Fibroblast of pulmonary artery (primary cell): ENCODE measurements at places on chromosomes 16 and 17.

GRCh38 chr17:18315562-18315922 lies 449 bp downstream of the SMCR8 start:
- peak; percentile 11 for DNase-seq

DNA sequence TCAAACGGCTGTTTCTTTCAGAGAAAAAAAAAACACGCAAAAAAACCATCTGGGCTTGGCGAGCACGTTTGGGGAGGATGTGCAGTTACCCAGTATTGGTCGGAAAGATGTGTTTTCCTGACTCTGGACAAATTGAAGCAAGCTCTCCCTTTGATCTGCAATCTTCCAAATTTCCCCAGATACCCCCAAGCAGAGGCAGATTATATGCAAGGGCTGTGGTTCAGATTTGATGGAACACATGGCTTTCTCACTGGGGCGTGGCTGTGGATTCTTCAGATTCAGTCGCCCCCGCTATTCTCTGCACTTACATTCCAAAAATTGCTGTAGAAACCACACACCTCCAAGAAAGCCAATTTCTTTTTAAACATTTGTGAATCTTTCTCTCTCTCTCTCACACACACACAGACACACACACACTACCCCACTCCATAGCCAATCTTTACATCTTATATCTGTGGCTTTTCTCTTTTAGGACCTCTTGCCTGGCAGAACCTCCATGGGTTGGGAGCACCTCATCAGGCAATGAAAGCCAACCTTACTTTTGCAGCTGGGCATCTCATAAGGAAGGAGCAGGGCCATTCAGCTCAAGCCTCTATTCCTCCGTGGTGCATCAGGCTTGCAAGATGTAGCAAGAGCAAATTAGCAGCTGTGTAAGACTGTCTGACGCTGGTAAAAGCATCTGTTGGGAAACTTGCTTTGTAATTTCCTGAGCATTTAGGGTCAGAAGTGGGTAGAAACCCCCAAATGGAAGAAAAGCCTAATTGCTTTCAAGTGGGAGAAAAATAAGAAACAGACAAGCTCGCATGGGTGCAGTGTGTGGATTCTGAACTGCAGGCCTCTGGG lies 103.9 kb upstream of the FAM20A start:
- DNase-seq, result no peak

GRCh38 chr16:25210758-25211157 lies 6.0 kb upstream of the AQP8 start:
- DNase-seq, result peak; percentile 56

- DNase-seq, result peak; percentile 66
These were observed 33.0 kb upstream of the SEC14L1 start for GRCh38 chr17:77107506-77108433.

- DNase-seq, result peak; percentile 56
These were observed 12.8 kb downstream of the LRRC36 start for GRCh38 chr16:67339453-67339852.

DNA sequence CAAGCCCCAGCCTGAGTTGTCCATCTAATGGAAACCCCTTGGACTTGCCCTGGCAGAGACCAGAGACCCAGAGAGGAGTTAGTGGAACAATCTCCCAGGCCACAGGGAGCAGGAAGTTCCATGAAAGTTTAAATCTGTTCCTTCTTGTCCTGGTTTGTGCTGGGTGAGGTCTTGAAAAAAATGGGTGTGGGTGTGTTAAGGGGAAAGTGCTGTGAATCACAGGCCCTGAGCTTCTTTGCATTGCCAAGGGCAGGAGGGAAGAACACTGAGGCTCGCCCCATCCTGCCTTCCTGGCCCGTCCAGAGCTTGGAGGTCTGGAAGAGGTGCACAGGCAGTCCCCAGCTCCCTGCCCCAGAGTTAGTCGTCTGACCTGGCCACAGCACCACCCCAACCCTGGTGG lies 2.3 kb downstream of the ADORA2B start:
- peak; percentile 45 for DNase-seq

- DNase-seq, result peak; percentile 65
These were observed 17.2 kb downstream of the TMEM114 start for GRCh38 chr16:8572919-8573724.

GRCh38 chr17:18314059-18314730 lies 599 bp downstream of the TOP3A start:
- DNase-seq, result peak; percentile 16

DNA sequence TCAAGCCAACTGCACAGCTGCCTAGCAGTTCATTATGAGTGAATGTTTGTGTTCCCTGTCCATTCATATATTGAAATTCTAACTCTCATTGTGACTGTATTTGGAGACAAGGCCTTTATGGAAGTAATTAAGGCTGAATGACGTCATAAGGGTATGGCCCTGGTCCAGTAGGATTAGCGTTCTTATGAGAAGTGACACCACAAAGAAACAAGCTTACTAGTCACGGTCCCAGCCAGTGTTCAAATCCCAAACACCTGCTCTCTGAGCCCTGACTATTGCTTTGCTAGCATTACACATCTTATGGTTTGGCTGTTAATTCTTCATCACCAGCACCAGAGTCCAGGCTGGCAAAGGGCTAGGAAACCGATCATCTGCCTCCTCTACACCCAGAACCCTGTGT lies 2.2 kb downstream of the ZNF668 start:
- peak; percentile 52 for DNase-seq

- no peak for DNase-seq
These were observed 15.6 kb upstream of the SLC38A8 start for GRCh38 chr16:84058211-84058610.

- DNase-seq, result no peak
These were observed 2.0 kb downstream of the SLC16A11 start for GRCh38 chr17:7041607-7042500.

DNA sequence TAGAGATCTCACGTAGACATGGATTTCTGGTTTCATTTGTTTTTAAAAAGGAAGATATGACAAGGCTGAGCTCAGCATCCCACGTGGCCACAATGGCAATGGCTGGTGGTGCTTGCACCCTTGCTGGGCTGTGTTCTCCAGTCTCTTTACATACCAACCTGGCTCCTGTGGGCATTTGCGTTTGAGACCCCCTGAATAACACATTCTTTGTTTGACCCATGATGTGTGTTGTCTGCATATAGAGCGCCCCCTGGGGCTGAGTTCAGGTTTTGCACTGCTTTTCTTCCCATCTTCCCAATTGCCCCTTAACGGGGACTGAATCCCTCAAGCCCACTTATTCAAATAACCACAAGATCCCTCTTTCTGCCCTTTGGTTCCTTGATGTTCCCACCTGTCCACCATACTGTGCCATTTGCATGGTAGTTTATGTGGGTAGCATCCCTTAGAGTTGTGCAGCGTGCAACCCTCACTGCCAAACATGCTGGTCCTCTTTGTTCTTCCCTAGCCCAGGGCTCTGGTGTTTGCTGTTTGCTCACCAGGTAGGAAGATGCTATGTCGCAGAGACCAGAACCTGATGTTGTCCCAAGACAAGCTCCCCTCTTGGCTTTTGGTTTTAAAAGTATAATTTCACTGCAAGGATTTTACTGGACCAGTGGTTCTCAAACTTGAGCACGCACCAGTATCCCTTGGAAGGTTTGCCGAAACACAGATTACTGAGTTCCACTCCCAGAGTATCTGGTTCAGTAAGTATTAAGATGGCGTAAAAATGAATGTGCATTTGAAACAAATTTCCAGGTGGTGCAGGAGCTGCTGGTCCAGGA lies 38.5 kb upstream of the NKD1 start:
- DNase-seq, result peak; percentile 21

DNA sequence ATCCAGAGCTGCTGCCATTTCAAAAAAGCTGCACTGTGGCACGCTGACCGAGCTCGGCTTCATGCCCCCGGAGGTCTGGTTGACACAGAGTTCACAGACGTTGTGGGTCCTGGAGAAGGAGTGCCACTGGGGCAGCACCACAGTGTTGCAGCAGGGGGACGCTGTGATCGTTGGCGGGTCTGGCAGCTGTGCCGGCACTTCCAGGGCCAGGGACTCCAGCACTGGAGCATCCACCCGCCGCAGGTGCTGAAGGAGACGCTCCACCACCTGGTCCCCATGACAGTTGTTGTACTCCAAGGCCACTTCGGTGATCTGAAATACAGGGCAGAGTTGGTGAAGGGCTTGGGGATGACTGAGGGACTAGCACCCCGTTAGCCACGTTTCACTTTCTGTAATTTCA lies 23.5 kb downstream of the SNN start:
- DNase-seq, result no peak

DNA sequence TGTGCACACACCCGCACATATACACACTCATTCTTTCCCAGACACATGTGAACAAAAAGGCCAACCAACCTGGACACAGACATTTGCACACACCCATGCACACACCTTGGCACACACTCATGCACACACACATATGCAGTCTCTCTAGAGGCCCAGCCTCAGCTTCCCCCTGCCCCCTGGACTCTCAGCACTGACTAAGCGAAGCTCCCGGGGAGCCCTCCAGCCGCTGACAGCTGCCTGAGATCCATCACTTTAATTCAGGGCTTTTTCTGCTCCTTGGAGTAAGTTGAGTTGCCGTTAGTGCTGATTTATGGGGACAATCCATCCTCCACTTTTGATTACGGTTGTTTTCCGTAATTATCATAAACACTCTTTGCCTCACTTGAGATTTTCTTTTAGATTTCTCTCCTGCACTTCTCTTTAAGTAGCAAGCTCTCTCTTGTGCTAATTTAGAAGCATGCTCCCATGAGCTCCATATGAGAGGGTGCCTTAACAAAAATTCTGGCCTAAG lies 158.6 kb upstream of the CDC42EP4 start:
- no peak for DNase-seq

DNA sequence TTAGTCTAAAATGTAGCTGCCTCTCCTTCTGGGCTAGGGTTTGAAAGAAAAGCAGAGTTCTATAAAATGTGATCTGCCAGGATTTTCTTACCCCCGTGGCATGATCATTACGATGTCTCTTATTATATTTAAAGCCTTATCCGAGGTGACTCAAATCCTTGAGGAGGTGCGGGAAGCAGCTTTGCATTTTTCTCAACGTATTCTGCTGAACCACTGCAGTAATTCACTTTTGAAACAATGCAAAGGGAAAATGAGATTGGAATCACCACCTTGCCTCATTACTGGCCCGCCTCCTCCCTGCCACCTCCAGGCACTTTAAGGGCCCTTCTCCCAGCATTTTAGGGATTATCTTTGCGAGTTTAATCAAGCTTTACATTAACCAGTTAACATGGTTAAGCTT lies 9.7 kb upstream of the NOG start:
- DNase-seq, result no peak

- DNase-seq, result no peak
These were observed 595.7 kb upstream of the CDH5 start for GRCh38 chr16:65770752-65771151.

- DNase-seq, result no peak
These were observed 717.3 kb downstream of the KCNJ2 start for GRCh38 chr17:70886648-70887047.

DNA sequence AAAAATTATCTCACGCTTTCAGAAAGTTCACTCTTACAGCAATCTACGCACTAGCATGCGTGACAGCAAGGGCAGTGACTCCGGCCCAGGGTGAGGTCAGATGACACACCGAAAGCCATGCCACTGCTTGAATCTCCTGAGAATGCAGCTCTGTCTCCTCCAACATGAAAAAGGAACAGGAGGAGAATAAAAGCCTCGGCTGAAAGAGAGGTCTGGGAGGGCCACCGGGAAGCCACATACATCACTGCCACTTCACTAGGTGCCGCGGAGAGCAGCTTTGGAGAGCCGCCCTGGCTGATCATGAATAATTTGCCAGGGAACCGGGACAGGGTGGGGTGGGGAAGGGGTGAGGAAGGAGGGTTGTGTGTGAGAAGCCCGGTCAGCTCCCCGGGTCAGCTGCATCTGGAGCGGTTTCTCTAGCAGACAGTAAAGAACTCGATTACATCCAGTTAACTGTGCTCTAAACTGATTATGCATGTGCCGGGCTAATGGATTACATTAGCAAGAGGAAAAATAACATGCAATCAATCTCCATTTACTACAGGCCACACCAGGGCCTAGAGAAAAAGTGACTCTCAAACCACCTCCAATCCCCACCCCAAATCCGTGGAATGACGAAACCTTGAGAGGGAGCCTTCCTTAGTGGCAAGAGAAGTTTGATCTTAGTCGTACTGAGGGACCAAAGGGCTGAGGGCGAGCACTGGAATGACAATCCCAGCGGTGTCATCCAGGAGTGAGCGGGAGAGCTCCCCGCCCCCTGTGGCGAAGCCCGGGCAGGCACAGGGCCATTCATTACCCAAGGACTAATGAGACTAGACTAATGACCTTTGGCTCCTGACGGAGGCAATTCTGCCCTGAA lies 100.3 kb downstream of the ZFHX3 start:
- DNase-seq, result no peak

DNA sequence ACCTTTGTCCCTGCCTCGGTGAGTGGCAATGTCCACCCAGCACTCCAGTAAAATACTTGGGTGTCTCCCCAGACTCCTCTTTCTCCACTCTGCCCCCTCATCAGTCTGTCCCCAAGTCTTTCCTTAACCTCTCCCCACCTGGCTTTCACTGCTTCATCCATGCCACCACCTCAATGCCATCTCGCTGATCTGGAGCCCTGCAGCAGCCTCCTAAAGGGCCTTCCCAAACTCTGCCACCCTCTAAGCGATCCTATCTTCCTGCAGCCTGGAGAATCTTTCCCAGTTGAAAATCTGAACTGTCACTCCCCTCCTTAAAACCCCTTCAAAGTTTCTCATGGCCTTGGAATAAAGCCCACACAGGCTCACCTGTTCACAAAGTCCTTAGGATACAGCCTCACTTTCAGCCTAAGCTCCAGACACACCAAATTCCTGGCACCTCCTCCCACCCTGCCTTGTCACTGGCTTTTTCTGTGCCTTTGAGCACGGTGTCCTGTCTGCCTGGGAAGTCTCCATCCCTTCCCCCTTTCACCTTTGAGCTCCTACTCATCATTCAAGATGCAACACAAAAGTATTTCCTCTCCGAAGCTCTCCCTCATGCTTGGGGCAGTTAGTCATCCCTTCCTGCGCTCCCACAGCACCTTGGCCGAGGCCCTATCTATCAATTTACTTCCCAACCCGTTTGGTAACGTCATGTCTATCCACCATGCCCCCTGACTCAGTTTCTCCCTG lies 2.8 kb downstream of the WNK4 start:
- peak; percentile 86 for DNase-seq

DNA sequence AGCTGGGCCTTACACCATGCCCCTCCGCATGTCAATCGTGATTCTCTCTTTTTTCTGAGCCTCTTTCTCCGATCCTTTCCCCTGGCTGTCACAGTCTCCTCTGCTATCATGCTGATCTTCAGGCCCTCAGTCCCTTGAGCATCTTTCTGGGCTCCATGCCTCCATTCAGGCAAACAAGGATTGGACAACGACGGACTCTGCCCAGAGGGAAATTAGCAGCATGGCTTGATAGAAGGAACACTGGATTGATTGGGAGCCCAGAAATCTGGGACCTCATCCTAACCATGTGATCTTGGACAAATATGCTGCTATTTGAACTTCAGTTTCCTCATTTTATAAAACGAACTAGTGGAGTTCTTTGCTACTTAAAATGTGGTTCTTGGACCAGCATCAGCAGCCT lies 19.6 kb upstream of the PHF12 start:
- no peak for DNase-seq

DNA sequence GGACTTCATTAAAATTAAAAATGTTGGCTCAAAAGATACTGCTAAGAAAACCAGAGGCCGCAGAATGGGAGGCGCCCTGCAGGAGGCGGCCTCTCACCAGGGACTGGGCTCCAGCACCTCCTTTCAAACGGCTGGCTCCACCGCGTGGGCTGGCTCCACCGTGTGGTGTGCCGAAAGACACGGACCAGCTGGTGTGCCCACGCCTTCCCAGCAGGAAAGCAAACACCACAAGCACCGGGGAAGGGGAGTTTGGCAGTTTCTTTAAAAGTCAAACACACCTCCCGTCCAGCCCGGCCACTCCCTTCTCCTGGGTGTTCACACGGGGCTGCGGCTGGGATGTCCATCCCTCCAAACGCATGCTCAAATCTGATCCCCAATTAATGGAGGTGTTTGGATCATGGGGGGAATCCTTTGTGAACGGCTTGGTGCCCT lies 13.9 kb downstream of the HAGH start:
- DNase-seq, result peak; percentile 89
